Umbilical cord (tissue), 2 donors: ENCODE measurements at places on chromosomes 4 and X. TPM values are rescaled to one million over a fixed set of nuclear protein-coding genes. Genes with fewer than 3 reads are reported as not detected.

AGA gene
- total RNA-seq = 16.1 TPM

SPCS3 gene
- 123 TPM for total RNA-seq

GPRASP2 gene
- total RNA-seq = 14.9 TPM

GRCh38 chr4:186557486-186557885, 2.1 kb upstream of the MTNR1A start:
- DNase-seq = no peak

- peak; percentile 8 for DNase-seq
These were observed 22.9 kb upstream of the USP53 start for GRCh38 chr4:119189638-119190037.

BMX gene
- 8.7 TPM for total RNA-seq

DNA sequence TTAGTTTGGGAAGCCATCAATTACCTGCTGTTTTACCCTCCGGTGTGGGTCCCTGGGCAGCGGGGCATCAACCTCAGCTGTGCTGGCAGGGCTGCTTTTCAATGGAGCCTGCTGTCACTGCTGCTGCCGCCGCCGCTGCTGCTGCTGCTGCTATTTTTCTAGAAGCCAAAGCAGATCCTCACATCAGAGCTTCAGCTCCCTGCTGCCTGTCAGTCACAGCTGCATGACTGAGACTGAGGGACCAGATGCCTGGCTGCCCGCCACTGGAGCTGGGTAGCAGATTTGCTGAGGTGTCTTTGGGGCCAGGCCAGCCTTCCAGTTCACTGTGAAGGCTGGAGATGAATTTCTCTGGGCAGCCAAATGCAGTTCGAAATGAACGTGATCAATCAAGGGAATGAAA, 200.3 kb upstream of the NHS start:
- peak; percentile 21 for DNase-seq

DNA sequence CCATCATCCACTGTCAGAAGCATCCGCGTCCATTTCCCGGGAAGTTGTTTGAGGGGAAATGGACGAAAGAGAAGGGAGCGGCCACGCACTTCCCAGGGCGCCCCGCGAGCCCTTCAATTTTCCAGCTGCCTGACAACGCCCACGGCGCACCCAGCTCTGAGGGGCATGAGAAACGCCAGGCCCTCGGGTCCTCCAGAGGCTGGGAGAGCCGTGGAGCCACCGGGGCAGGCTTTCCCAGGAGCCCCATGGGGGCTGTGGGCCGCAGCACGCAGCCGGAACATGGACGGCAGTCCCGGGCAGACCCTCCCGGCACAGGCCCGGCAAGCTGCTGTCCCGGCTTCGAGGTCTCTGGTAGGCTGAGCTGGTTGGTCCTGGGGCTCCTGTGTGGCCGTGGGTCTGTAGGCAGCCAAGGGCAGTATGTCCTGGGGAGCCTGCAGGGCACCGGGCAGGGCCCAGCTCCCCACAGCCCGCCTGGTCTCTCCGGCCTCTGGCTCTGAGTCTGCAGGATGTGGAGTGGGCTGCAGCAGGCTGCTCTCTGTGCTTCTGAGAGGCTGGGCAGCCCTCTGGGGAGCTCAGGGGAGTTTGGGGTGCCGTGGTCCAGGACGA, 115.2 kb downstream of the FAM53A start:
- DNase-seq = no peak

CSAG1 gene
- total RNA-seq = 2.6 TPM

DNA sequence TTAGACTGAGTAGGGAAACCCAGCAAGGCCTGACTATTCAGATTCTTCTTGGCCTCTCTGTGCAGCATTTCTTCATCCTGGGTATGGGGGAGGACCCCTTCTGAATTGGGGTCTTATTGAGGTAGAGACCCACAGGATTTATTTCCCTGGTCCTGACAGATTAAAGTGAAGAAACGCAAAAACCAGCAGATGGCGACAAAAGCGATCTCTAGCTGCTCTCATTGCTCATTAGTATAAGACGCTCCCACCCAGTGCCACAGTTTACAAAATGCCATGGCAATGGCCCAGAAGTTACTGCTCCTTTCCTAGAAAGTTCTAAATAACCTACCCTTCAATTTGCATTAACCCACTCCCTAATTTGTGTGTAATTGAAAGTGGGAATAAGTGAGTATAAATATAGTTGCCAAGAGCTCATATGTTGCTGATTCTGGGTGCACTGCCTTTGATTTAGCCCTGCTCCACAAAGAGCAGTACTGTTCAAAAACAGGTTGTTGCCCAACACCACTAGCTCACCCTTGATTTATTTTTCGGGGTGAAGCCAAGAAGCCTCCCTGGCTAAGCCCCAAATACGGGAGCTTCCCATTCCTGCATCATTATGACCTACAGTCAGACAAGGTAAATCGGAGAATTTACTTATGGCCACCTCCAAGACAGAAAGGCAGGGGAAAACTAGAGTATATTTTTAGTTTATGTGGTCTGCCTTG, 3.7 kb upstream of the BEX4 start:
- peak; percentile 56 for DNase-seq

GRCh38 chr4:83191026-83191425, 76.5 kb upstream of the PLAC8 start:
- DNase-seq = no peak

ERVMER34-1 gene
- 3.9 TPM for total RNA-seq

- DNase-seq = no peak
These were observed 141.6 kb upstream of the NPY2R start for GRCh38 chr4:155066871-155067270.

- DNase-seq = no peak
These were observed 131.6 kb upstream of the TMEM164 start for GRCh38 chrX:109871121-109871888.

ALG13 gene
- 54.9 TPM for total RNA-seq

DNA sequence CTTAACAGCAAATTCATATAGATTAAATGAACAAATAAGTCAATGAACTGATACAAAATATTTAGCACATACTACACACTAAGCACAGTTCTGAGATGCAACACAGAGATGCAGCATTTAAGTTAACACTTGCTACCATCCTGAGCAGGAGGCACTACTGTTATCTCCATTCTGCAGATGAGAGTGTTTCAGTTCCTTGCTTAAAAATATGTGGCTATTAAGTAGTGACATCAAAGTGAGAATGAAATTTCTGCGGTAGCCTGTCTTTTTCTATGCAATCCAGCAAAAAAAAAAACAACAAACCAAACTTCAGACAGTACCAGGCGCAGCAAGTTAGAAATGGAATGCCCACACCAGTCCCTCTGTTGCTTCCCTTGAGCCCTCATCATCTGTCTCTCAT, 90.8 kb downstream of the SHISA3 start:
- no peak for DNase-seq

DNA sequence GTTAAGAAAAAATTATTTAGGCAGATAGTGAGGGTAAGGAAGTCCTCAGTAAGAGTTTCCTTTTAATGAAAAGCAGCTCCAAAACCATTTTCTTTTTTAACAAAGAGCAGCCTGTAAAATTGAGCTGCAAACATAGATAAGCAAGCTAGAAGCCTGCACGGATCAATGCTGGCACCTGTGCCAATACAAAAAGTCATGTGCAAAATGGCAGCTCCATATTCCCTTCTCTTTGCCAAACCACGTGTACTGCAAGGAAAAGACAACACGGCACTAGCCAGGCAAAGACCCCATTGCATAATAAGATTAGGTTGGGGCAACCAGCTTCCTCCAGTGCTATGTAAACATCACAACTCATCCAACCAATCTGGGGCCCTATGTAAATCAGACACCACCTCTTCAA, 268.4 kb upstream of the INTU start:
- DNase-seq = no peak

CXorf49 gene
- not detected for total RNA-seq

- no peak for DNase-seq
These were observed 22.0 kb upstream of the MSANTD1 start for GRCh38 chr4:3226944-3227343.

LIAS gene
- total RNA-seq = 20.5 TPM

DNA sequence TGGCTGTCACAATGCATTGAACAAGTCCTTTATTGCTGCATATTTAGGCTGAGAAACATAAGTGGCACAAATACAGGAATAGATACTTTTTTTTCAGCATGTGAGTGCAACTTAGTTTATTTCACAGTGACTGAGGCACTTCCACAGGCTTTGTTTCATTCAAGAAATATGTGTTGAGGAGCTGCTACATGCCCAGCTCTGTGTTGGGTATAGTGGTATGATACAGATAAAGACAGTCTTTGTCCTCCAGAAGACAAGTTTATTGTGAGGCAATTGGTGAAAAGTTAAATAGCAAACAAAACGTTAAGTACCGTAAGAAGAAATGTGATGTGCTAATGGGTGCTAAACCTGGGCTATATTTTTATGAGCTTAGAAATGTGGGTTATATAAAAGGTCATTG, 186.4 kb downstream of the SPRY1 start:
- no peak for DNase-seq

DNA sequence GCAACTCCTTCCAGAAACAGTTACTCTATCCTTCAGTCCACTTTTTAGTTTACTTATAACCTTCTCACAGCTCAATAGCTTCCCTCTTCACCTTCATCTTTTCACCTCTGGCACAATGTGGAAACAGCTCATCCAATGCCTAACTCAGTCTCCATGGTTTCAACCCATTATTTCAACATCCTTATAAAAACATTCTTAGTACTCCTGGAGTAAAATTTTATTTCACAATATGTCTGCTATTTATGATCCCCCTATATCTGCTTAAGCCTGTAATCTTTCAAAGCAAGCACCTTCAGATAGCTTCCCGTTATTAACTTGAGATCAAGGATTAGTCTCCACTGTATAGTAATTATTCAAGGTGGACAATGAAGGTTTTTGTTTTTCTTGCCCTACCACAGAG, 156.3 kb downstream of the GASK1B start:
- DNase-seq = no peak

F8A2 gene
- total RNA-seq = 0.72 TPM

DNA sequence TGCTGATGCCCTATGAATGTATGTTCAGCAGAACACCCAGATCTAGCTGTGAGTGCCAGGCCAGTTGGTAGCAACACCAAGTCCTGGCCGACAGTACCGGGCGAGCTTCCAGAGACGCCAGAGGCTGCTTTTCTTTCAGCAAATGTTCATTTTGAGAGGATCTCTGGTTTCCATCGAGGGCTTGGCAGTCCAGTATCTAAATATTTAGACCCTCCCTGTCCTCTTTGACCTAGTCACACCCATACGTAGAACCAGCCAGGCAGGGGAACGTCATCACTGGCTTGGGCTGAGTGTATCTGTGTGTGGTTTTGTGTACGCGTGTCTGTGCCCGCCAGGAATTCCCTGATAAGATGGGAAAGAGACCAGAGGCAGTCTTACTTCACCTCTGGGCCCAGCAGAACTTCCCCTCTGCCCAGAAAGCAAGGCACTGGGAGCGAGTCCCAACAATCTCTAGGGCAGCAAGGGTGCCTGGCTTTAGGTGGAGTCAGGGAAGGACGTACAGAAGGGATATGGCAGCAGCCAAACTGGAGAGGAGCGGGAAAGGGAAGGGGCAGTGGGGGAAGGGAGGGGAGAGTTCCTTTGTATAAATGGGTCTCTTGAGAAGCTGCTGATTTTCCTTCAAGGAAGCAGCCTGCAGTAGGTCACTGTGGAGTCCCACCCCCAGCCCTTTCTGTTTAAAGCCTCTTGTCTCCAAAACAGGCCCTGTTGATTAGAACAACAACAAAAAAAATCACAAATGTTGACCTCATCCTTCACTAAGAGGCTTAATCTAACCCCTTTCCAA, 15.0 kb upstream of the ELF4 start:
- peak; percentile 88 for DNase-seq

DNA sequence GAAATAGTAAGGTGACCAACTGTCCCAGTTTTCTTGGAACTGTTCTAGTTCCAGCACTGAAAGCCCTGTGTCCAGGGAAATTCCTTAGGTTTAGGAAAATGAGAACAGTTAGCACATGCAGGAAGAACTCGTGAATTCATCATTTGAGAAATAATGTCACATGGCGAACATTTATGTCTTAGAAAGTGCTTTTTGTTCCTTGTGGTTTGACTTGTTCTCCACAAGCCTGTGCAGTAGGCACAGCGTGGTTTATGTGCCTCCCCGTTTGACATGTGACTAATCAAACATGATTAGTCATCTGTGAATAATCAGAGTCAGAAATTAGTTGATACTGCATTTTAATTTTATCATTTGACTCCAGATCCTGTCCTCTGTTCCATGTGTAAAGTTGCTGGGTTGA, 556.0 kb upstream of the CPEB2 start:
- DNase-seq = no peak

- DNase-seq = no peak
These were observed 544.8 kb upstream of the ADGRL3 start for GRCh38 chr4:60655356-60655755.

SPINK2 gene
- total RNA-seq = not detected

GRCh38 chr4:31169846-31170245, 449.7 kb downstream of the PCDH7 start:
- no peak for DNase-seq

FGF13 gene
- 25.3 TPM for total RNA-seq

TMPRSS11B gene
- 6.7 TPM for total RNA-seq

DNA sequence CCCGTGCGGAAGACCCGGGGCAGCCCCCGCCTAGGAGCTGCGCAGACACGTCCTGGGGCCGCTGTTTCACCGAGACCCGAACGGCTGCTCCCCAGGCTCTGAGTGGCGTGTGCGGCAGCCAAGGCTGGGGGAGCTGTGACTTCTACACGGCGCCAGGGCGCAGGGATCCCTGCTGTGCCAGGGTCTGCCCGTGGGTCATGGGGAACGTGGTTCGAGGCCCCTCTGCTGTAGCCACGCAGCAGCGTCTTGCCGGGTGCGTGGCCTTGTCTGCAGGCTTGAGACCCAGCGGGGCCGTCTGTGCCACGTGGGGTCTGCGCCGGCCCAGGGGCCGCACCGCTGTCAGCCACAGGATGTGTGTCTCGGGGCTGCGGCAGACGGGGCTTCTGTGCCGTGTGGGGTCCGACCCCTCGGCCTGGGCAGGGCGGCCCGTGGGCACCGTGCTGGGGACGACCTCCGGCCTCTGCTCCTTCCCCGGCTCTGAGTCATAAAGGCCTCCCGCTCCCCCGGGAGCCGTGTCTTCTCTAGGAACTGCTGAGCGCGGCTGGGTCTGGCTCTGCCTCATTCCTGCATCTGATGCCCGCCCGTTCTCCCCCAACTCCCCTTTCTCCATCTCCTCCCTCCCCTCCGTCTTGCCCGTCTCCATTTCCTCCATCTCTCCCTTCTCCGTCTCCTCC, 12.7 kb upstream of the GTPBP6 start:
- DNase-seq = peak; percentile 42

GRCh38 chr4:7938266-7938608, 1.4 kb downstream of the AFAP1 start:
- DNase-seq = no peak

GRCh38 chr4:106048250-106048971, 153.1 kb downstream of the NPNT start:
- peak; percentile 92 for DNase-seq

- DNase-seq = no peak
These were observed 95.1 kb downstream of the TMEM47 start for GRCh38 chrX:34562006-34562405.

- DNase-seq = no peak
These were observed 402.2 kb downstream of the AFF2 start for GRCh38 chrX:148902581-148902980.

GRCh38 chr4:28682847-28683246, 1822.2 kb downstream of the STIM2 start:
- no peak for DNase-seq

DNA sequence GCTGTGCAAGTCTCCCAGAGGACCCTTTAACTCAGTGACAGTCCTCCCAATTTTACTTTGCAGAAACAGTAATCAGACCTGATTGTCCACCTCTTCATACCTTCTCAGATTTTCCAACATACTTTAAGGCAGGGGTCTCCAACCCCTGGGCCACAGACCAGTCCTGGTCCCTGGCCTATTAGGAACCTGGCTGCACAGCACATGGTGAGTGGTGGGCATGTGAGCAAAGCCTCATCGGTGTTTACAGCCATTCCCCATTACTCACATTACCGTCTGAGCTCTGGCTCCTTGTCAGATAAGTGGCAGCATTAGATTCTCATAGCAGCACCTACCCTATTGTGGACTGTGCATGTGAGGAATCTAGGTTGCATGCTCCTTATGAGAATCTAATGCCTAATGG, 74.3 kb downstream of the TECRL start:
- no peak for DNase-seq

FAM120C gene
- 6.7 TPM for total RNA-seq
